ENCODE measurements at places on chromosomes 2 and 18. TPM values are rescaled to one million over a fixed set of nuclear protein-coding genes. Genes with fewer than 3 reads are reported as not detected.

HS6ST1 gene
- 29.5 TPM for total RNA-seq

NEU4 gene
- 0.13 TPM for total RNA-seq

MYOM1 gene
- 2.5 TPM for total RNA-seq

TANC1 gene
- total RNA-seq, result 40.1 TPM
